Esophagus squamous epithelium (tissue), 5 donors: ENCODE measurements at places on chromosomes 1 and 21. TPM values are rescaled to one million over a fixed set of nuclear protein-coding genes. Genes with fewer than 3 reads are reported as not detected.

The ZSWIM5 gene
- total RNA-seq: 0.79 TPM

The CTPS1 gene
- total RNA-seq: 14.6 TPM

DNA sequence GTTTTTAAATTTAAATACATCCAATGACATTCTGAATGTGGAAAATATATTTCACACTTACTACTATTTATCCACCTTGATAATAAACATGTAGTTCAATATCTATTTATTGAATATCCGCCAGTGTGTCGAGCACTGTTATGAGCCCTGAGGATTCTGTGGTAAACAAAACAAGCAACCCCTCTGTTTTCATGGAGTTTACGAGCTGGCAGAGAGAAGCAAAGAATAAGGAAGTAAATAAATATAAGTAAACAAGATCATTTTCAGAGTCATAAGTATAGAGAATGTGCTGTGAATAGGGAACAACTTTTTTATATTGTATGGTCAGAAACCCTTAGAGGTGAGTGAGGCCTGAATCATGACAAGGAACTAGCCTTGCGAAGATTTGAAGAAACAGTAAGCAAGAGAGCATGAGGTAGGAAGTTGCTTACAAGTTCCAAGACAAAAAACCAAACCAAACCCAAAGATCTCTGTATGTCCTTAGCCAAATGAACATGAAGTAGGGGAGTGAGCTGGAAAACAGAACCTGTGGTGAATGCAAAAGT, 6.4 kb upstream of the SERBP1 start:
- no peaks in the 10 kb centered on the region for H3K36me3 ChIP-seq
- H3K4me1 ChIP-seq: no peaks in the 10 kb centered on the region
- H3K4me3 ChIP-seq: no peak overlapping the region
- no peak for DNase-seq
- H3K27ac ChIP-seq: no peak overlapping the region

The SH2D2A gene
- total RNA-seq: not detected

DNA sequence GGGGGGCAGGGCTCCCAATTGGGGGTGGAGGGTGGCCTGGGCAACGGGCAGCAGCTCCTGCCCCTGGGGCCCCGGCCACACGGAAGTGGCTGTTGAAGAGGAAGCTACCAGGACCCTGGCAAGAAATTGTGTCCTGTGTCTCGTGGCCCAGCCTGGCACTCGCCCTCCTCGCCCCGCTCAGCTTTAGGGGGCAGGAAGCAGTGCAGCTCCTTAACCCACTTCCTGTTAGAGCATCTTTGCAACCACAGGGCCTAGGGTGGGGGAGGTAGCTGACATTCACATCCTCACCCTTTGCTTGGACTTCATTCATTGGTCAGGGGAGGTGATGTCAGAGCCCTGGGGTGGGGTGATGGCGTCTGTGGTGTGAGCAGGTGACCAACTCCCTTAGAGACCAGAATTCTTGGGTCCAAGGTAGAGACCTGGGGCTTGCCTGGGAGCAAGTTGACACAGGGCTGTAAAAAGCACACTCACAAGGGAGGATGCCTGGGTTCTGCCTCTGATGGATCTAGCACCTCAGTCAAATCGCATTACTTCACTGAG, at the start of gene ARHGAP30:
Gene ARHGAP30 (minus strand): TSS at position 161 of the 540 bp plus-strand sequence. CDS start 267 bp downstream, outside the sequence.
- peak within 1 kb of the TSS; percentile 42 for H3K4me3 ChIP-seq
- H3K4me1 ChIP-seq: peaks cover 13% of the 10 kb centered on the region
- no peaks in the 10 kb centered on the region for H3K27me3 ChIP-seq
- H3K27ac ChIP-seq: peak within 1 kb of the TSS; percentile 72

DNA sequence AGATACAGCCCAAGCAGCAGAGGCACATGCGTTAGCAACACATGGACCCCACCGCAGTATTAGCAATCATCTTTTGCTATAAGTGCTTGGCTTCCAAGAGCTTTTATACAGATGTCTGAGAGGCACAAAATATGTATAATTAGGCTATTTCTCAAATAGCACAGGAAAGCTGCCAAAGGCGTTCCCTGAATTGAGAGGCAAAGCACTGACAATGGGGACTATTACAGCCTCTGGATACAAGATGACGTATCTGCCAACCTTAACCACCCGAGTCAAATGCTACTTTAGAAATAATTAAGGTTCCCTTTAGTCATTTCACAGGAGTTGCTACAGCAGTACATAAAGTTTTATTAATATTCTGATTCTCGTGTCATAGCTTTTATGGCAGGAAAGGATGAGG, 6.4 kb downstream of the STMN1 start:
- DNase-seq: no peak
- H3K4me1 ChIP-seq: peaks cover 19% of the 10 kb centered on the region
- H3K27ac ChIP-seq: no peak overlapping the region
- no peaks in the 10 kb centered on the region for H3K36me3 ChIP-seq
- no peaks in the 10 kb centered on the region for H3K27me3 ChIP-seq

DNA sequence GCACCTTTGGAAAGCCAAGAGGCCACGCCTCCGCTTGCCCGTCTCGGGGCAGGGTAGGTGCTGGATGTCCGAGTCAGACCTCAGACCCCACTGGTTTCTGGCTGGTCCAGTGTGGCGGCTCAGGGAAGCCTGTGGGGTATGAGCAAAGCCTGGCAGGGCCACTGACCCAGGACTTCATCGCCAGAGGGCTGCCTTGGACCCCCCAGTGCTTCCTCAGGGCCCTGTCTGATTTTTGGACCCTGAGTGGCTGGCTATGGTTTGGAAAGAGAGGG, 20.4 kb downstream of the LHX4 start:
- no peak for DNase-seq
- no peaks in the 10 kb centered on the region for H3K36me3 ChIP-seq
- no peak overlapping the region for H3K4me3 ChIP-seq
- H3K27ac ChIP-seq: no peak overlapping the region

The CLCNKA gene
- not detected for total RNA-seq

GRCh38 chr1:177392336-177392735, 221.6 kb downstream of the BRINP2 start:
- no peaks in the 10 kb centered on the region for H3K4me1 ChIP-seq
- DNase-seq: no peak
- H3K27me3 ChIP-seq: no peaks in the 10 kb centered on the region
- H3K4me3 ChIP-seq: no peak overlapping the region
- no peak overlapping the region for H3K27ac ChIP-seq

- H3K27me3 ChIP-seq: no peaks in the 10 kb centered on the region
- H3K27ac ChIP-seq: peak overlapping the region; percentile 16
- peaks cover 55% of the 10 kb centered on the region for H3K4me1 ChIP-seq
- no peaks in the 10 kb centered on the region for H3K36me3 ChIP-seq
- no peak overlapping the region for H3K4me3 ChIP-seq
- DNase-seq: no peak
These were observed 29.4 kb upstream of the EPS8L3 start for GRCh38 chr1:109793089-109793485.

The SYT14 gene
- not detected for total RNA-seq

DNA sequence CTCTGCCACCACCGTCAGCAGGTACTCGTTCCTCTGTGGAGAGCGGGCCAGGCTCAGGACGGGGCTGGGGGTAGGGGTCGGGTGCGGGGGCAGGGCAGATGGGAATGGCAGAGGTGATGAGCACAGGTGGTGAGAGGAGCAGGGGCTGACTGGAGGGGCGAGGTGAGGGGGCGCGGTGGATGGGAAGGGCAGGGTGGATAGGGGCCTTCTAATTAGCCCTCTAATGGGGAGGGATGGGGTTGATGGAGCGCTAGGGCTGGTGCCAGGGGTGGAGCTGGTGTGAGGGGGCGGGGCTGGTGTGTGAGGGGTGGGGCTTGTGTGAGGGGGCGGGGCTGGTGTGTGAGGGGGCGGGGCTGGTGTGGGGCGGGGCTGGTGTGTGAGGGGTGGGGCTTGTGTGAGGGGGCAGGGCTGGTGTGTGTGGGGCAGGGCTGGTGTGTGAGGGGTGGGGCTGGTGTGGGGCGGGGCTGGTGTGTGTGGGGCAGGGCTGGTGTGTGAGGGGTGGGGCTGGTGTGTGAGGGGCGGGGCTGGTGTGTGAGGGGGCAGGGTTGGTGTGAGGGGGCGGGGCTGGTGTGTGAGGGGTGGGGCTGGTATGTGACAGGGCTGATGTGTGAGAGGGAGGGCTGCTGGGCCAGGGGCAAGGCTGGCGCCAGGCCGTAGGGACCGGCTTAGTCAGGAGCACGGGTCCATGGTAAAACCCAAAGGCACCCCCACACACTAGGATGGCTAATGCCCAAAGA, 5.9 kb downstream of the KRTAP10-1 start:
- no peaks in the 10 kb centered on the region for H3K36me3 ChIP-seq
- H3K27me3 ChIP-seq: no peaks in the 10 kb centered on the region
- no peak overlapping the region for H3K4me3 ChIP-seq

The OR10Z1 gene
- total RNA-seq: not detected

The GNAT2 gene
- total RNA-seq: not detected

The HEYL gene
- total RNA-seq: 0.45 TPM

The ELAPOR1 gene
- total RNA-seq: 14.8 TPM

DNA sequence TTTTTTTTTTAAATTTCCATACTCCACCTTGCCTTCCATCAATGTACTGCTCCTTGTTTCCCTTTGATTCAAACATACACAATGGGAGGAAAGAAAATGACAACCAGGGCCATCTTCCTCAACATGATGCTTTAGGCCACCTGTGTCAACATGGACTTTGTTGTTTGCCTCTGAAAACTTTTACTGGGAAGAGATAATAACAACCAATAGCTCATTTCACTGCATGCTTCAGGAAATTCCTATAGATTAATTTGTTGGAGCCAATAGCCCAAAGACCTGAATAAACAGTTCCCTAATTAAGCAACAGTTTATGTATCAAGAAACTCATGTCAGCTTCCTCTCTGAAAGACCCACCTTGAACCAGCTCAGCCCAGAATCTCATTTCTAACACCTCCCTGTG, 3.2 kb downstream of the KRTAP15-1 start:
- H3K4me1 ChIP-seq: no peaks in the 10 kb centered on the region
- H3K27me3 ChIP-seq: no peaks in the 10 kb centered on the region
- H3K36me3 ChIP-seq: no peaks in the 10 kb centered on the region
- H3K27ac ChIP-seq: no peak overlapping the region

DNA sequence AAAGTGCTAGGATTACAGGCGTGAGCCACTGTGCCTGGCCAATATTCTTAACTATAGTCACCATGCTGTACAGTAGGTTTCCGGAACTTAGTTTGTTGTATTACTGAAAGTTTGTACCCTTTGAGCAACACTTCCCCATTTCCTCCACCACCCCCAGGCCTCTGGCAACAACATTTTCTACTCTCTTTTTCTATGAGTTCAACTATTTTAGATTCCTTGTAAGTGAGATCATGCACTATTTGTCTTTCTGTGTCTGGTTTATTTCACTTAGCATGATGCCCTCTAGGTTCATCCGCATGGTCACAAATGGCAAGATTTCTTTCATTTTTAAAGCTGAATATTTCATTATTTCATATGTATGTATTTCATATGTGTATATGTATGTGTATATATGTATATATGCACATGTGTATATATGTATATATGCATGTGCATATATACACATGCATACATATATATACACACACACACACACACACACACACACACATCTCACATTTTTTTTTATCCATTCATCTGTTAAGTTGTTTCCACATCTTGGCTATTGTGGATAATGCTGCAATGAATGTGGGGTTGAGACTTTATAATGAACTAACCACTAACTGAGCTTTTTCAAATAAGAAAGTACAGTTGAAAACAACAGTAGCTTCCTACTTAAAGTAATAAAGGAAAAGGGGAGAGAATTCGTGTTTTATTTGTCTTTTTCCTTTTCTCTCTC, 256.8 kb upstream of the C1orf105 start:
- H3K27ac ChIP-seq: no peak overlapping the region
- H3K36me3 ChIP-seq: no peaks in the 10 kb centered on the region
- DNase-seq: no peak
- no peak overlapping the region for H3K4me3 ChIP-seq

DNA sequence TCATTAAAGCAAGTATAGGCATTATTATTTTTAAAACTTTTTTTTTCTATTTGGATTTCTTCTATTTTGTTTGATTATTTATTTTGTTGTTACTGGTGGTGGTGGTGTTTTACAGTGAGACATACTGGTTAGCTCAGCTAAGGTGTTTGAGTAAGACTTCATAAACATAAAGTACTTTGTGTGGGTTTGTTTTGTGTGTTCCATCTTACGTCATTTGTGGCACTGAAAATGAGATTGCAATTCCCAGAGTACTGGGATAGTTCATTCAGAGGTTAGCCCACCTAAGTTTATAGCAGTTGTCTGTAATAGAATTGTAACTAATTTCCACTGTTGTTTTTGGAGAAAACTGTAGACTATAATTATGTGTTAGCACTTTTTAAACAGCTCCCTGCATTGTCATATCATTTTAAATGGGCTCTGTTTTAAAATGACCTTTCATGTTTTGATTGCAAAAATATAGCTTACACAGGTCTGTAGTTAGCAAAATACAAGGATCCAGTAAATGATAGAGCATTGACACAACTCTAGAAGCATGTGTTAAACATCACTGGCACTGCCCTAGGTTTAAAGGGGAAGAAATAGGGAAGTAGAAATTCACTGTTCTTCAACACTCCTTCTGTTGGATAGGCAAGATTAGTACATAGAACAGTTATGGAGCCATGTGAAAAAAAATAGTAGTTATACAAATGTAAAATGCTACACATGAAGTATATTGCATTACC, 171.7 kb downstream of the NFIA start:
- DNase-seq: no peak
- no peak overlapping the region for H3K4me3 ChIP-seq

GRCh38 chr1:46173361-46173856, 1.5 kb upstream of the TSPAN1 start:
- no peaks in the 10 kb centered on the region for H3K36me3 ChIP-seq
- H3K4me1 ChIP-seq: peaks cover 44% of the 10 kb centered on the region
- H3K27ac ChIP-seq: peak overlapping the region; percentile 76
- no peak overlapping the region for H3K4me3 ChIP-seq
- peaks cover 5% of the 10 kb centered on the region for H3K27me3 ChIP-seq

DNA sequence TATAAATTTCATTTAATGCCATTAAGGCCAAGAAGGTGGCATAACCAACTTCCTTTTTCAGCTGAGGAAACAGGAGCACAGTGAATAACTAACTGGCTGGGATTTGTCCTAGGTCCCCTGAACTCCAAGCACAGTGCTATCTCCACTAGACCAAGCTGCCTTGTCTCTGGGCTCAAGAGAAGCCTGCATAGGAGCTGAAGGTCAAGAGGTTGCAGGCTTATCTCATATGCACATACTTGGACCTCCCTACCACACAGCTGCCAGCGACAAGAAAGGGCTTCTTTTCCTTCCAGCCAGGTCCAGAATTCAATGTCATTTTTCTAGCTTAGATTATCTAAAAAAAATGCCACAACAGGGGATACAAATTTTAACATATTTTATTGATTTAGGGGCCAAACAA, 27.1 kb downstream of the AK2 start:
- H3K4me1 ChIP-seq: peaks cover 97% of the 10 kb centered on the region
- H3K27ac ChIP-seq: no peak overlapping the region
- no peak for DNase-seq
- H3K36me3 ChIP-seq: peaks cover 8% of the 10 kb centered on the region

DNA sequence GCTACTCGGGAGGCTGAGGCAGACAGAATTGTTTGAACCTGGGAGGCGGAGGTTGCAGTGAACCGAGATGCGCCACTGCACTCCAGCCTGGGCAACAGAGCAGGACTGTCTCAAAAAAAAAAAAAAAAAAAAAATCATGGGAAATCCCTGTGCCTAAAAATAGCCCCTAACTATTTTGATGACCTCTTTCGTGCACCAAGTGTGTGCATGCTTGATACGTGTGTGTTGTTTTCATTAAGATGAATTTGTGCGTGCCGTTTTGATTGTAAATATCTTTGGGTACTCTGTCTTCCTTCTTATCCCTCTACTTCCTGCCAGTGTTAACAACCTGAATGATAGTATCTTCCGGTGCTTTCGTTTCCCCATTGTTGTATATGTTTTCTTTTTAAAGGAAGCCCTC, 9.8 kb downstream of the CACYBP start:
- peaks cover 96% of the 10 kb centered on the region for H3K36me3 ChIP-seq
- no peaks in the 10 kb centered on the region for H3K27me3 ChIP-seq
- H3K27ac ChIP-seq: no peak overlapping the region
- no peak for DNase-seq
